ENCODE measurements at places on chromosomes 5 and 9.

- DNase-seq: no peak
Observed at GRCh38 chr9:91243029-91243428, 118.7 kb downstream of the AUH start.

- no peak for DNase-seq
Observed at GRCh38 chr5:159951387-159951786, 35.1 kb downstream of the ADRA1B start.

DNA sequence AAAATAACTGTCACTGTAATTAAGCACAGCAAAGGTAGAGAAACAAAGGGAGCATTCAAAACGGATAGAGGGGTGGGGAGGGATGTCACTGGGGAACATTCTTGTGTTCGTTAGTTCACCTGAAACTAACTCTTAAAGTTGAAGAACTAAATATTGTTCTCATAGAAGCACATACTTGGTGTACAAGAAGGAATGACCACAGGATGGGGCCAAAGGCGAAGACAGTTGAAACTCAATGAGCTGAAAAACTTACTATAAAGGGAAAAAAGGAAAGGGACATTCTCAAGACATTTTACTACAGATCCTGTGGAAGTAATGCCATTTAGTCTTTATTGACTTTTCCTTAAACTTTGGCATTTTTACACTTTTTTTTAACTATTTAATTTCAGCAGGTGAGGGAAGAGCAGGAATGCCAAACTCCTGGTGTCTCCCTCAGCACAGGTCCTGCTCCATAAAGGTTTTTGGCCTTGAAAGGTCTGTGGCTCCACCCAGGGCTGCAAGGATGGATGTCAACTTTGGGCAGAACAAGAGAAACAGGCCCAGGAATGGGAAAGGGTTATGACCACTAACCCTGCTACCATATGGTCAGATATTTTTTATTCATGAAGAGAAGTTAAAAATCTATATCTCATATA lies 197.6 kb upstream of the RASA1 start:
- peak; percentile 20 for DNase-seq

DNA sequence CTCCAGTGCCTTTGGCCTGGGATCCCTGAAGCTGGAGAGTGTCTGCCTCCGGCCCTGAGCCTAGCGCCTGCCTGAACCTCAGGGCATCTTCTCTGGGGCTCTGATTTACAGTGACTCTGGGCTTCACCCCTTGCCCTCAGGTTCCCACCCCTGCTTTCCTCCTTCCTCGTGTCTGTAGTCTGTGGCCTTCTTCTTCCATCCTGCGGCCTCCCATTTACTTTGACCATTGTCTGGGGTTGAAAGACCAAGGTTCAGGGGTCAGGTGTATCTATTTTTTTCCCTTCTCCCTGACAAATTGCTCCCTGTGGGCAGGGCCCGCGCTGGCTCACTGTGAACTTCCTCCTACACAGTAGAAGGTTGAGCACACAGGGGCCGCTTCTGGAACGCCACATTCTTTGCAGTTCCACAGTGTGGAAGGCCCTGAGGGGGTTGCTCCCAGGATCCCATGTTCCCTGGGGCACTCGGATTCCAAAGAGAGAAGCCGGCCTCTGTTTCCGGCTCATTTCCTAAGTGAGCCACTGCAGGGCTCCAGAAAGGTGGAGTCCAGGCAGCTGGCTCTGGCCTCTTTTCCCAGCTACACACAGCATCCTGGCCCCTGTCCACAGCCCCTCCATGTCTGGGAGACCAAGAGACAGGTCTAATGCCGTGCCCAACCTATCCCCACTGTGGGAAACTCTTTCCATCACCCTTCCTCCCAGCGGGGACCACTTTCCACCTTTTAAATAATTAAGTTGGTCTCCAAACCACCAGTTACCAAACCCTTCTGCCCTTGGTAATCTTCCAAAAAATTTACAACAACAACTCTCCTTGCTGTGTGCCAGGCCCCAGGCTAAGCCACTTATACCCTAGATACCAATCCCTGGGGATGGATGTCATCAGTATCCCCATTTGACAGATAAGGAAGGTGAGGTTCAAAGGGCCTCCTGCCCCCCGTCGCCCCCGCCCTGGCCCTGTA lies 140.3 kb upstream of the IER5L start:
- no peak for DNase-seq

GRCh38 chr5:25850581-25850980 lies 1187.8 kb downstream of the CDH9 start:
- DNase-seq: no peak

DNA sequence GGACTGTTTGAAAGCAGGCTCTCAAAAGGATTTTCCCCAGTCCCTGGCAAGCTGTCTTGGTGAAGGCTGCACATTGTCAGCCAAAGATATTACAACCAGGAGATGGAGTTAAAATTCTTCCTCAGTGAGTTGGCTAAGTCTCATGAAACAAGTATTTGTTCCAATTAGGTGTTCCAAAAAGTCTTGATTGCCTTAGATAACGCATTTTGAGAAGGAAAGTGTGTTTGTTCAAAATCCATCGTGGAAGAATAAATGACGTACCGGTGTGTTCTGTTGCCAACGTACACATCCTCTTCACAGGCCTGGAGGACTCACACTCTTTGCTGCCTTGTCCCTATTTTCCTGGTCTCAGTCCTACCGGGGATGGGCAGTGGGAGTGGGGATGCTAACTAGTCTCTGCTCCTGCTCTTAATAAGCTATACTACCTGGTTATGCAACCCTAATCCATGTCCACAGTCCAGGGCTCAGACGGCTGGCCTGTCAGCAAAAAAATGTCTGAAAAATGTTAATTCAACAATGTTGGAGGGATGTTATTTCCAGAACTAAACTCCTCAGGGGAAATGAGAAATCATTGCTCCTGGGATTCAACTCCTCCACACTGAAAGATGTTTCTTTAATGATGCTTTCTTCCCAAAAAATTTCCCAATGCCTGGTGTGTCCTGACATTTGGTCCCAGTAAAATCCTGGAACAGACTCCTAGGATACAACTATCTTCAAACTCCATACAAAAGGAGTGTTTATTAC lies 175.3 kb upstream of the KLF9 start:
- no peak for DNase-seq

DNA sequence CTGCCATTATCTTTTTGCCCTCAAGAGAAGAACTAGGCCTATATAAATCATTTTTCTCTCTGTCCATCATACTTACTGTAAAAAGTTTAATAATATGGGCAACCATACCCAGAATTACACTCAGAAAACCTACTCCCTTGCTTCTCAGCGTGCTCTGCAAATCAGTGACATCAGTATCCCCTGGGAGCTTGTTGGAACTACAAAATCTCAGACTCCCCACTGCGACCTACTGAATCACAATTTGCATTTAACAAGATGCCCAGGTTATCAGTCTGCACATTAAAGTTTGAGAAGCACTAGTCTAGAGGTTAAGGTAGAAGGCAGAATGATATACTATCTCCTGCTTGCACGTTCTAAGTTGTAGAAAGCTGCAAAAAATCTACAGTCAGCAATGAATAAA lies 127.2 kb downstream of the MLLT3 start:
- DNase-seq: no peak

- no peak for DNase-seq
Observed at GRCh38 chr5:173507171-173507570, 109.3 kb downstream of the BOD1 start.

- no peak for DNase-seq
Observed at GRCh38 chr9:15191378-15191777, 115.6 kb downstream of the TTC39B start.

DNA sequence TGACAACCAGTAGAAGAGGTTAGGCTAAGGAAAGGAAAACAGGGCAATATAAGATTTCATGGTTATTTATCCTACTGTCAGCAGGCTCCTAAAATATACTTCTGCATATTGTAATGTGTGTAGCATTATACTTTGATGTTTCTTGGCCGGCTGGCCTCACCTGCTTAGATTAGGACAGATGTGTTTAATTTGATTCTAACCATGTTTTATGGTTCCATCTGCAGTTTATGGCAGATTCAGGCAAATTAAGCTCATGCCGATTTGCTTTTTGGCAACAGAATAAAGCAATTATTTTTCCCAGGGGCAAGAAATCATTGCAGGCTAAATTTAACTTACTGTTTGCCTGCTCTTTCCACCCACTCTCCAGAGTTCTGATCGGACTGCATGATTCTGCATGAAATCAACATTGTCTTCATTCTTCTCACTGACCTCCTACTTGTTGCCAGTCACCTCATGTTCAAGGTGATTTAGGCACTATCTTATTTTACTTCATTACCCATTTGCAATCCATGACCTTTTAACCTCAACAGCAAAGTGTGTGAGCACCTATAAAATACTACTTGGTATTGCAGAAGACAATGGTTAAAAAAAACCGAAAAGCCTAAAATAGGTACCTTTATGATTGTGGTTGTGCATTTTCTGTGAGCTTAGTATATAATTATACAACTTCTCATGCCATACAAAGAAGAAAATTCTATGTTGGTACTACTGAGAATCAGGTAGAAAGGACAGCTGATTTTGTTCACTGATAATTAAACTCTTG lies 125.2 kb downstream of the EDIL3 start:
- DNase-seq: no peak

DNA sequence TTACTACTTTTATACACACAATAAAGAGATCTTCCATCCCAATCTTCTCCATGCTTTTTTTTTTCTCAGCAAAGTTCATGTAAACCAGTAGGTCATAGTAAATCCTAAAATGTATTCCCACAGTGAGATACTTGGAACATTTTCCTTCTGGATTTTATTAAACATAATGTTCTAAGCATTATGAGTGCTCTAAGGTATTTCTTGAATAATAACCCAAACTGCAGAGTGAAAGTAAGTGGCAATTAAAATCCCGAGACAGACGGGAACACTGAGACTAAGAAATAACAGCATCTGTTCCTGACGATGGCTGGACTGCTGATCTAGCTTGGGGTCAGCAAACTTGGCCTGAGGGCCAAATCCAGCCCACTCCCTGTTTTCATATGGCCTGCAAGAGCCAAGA lies 359.8 kb downstream of the ARL15 start:
- no peak for DNase-seq

GRCh38 chr9:130208600-130209347 lies 36.6 kb downstream of the NCS1 start:
- DNase-seq: no peak

- DNase-seq: no peak
Observed at GRCh38 chr5:169796731-169797130, 159.7 kb downstream of the DOCK2 start.

GRCh38 chr9:136058084-136058483 lies 37.0 kb downstream of the NACC2 start:
- no peak for DNase-seq

- DNase-seq: no peak
Observed at GRCh38 chr5:158731014-158731413, 368.7 kb downstream of the EBF1 start.

GRCh38 chr5:127934791-127935256 lies 148.7 kb upstream of the SLC12A2 start:
- DNase-seq: no peak

DNA sequence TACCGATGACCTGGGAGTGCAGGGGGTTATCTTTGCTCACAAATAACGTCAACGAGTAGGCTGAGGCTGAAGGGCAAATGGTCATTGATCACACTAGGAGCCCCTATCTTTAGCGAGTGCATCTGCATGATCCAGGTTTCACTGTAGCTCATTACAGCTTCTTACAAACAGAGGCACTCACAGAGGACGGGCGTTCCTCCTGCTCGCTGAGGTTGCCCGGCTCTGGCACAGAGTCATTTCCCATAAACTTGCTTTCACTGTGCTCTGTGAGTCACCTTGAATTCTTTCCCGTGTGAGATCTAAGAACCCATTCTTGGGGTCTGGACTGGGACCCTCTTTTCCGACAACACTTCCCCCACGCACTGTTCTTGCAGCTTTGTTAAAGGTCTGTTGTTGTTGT lies 1.9 kb upstream of the PAEP start:
- no peak for DNase-seq

DNA sequence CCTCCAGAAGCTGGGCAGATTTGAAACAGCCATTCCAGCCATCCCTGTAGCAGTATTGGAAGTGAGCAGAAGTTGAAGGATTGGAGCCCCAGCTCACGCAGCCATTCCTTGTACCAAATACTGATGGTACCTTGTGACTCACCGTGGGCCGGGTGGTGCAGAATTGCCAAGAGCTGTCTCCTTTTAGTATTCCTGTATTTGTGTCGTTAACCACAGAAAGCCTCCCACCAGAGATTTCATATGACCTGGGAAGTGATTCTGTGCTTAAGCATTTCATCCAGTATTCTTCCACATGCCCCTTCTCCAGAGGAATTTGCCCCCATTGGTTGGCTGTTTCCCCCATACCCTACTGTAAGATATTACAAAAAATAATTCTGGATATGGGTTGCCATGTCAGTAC lies 17.7 kb upstream of the TLX3 start:
- DNase-seq: no peak

DNA sequence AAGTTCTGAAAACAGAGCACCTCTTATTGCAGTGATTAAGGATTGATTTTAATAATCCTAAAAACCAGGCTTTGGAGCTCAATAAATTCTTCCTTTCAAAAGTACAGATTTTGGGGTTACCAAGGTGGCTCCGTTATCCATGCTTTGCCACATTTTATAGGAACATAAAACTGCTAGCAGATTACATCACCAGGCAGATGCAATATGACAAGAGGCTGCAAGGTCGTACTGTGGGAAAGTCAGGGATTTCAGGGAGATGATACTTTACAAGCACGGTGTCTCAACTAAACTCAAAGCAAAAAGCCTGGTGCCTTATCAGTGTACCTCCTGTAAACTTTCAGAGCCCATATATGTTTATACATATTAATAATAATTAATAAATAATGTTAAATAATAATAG lies 28.6 kb downstream of the ADAMTSL1 start:
- no peak for DNase-seq

DNA sequence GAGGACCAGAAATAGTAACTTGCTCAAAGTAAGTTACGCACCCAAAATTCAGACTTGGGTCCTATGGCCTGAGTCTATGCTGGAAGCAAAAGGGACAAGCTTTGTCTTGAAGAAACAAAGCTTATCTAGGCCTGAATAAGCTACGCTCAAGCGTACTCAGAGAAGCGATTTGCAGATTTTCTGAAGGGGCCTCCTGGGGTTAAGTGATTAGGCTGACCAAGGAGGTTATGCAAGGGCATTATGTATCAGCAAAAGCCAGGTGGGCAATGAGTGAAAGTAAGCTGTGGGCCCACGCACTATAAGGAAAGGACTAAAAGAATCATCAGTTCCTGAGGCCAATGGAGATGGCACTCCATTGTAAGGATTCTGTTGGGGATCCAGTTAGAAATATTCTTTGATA lies 122.1 kb downstream of the SNX18 start:
- no peak for DNase-seq

DNA sequence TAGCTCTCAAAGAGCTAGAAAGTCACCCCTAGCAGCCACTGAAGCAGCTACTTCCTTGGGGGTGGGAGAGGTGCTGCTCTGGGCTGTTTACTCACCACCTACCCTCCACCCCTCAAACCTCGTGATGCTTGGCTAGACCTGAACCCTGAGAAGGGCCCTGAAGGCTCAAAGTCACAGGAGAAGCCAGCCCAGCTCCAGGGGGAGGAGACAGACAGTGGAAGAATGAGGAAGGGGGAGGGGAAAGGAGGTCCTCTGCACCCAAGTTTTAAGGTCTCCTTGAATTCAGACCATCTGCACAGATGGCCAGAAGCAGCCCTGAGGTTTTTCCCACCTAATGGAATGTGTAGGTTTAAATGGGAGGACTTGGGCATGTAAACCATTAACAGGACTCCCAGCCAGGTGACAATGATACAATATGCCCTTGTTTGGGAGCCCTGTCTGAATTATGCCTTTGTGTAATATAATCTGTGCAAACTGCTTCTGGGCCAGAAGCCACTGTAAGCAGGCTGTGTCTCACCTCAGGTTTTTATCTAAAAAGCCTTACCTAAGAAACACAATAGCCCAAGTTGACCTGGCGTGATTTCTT lies 180.5 kb downstream of the PIK3R1 start:
- peak; percentile 63 for DNase-seq

GRCh38 chr5:65072850-65073249 lies 304.1 kb downstream of the CWC27 start:
- DNase-seq: no peak

Data from NK-92 treated with Interleukin-12 subunit alpha and Interleukin-12 subunit beta, amount 100 ng/mL, for 24 hours (cell line).